ENCODE measurements at places on chromosomes 16 and 17.

DNA sequence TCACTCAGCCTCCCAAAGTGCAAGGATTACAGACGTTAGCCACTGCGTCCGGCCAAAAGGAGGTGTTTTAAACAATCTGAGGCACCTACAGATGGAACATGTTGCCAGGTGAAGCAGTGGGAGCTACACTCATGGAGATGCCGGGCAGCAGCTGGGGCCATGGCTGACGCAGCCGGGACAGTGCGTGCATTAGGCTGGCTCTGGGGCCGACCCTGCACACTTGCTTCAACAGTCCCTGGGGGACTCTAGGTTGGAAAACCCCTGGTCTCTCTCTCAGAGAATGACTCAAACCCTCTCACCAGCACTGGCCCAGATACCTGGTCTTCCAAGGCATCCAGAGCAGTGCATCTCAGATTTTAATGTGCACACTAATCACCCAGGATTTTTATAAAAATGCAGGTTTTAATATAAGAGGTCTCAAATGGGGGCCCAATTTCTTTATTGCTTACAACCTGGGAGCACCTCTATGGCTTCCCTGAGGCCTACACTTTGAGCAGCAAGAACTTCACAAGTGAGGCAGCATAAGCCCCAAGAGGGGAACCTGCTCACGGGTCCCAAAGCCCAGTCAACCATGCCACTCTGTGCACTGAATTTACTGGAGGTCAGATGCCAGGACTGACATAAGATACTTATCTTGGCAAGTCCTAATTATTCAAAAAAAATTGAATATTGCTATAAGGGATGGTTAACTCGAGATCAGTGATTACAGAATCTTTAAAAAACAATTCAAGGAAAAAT, 70.8 kb upstream of the TRAP1 start:
- DNase-seq = no peak

GRCh38 chr17:10211666-10212065, 13.3 kb upstream of the GAS7 start:
- DNase-seq = no peak

DNA sequence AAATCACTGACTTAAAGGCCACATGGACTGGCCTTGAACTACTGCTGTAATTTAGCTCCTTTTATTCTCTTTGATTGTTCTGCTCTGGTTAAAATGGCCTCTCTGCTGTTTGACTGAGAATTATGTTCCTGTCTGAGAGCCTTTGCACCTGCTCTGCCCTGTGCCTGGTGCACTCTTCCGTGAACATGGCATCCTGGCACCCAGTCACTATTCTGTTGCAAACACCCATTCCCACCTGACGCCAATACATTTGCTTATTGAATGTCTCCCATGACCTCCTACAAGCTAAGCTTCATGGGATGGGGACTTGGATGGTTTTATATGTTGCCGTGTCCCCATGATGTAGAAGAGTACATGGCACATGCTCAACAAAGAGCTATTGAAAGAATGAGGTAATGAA, 20.1 kb downstream of the HSD17B2 start:
- no peak for DNase-seq

DNA sequence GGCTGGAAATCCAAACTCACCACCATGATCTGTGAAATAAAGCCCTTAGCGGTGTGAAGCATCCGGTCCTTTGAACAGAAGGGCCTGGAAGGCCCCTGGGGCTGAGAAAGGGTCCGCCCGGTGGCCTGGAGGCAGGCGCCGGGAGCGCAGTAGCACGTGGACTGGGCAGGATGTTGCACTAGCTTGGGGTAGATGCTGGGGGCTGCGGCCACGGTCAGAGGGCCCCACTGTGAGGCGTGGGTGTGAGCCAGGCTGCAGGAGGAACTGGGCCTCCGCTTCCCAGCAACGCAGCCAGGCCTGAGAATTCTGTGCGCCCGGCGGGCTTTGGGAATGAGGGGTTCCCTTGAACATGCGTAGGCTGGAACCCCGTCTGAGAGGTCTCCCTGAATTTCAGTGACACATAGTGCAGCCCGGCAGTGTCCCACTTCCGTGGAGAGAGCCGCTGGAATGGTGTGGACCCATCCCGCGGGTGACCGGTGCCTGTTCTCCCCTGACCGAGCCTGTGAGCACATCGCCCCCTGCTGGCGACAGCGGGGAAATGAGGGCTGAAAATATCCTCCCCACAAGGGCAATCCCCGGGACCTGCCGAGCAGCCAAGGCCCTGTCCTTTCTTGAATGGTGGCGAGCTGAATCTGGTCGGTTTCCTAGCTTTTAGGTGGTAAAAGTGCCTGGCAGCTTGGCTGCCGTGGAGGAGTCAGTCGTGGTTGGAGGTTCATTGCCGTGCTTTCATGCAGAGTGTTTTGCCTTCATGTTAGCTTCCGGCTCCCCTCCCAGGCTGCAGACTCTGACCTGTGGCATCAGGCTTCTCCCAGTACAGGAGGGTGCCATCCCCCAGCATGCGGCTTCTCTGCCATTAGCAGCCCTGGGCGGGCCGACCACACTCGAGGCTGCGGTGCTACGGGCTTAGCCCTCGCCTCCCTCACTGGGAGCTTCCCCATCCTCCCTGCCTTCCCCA, 43.8 kb downstream of the DNAJA2 start:
- peak; percentile 31 for DNase-seq

DNA sequence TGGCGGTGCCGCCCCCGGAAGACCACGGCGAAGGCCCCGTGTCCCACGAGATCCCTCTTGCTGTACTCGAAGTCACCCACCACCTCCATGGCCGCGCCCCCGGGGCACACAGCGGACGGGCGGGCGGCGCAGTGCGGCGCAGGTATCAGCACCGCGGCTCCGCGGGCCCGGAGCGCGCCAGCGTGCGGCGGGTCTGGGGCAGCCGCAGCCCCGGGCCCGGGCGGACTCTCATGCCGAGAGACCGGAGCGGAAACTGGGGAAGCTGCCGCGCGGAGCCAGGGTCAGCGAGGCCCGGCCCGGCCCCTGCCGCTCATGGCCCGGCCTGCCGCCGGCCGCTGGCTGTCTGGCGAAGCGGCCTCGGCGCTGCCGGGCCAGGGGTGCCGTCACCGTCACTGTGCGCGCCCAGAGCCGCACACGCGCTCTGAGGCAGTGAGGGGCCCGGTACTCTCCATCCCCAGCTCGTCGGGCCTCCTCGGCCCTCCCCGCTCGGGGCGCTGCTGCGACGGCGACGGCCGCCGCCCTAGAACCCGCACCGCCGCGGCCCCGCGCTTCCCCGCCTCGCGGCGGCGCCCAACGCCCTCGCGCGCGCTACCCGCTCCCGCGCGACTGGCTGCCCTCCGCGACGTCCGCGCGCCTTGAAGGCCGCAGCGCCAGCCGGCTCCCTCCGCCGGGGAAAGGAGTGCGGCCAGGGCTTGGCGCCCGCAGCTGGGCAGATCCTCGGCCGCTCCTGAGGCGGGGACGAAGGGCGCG, at the start of gene ULK2:
Gene ULK2 (minus strand): TSS at position 608 of the 750 bp plus-strand sequence. CDS start 519 bp downstream, at position 89.
- peak; percentile 82 for DNase-seq

- no peak for DNase-seq
Observed at GRCh38 chr16:66372078-66372897, 5.8 kb downstream of the CDH5 start.

DNA sequence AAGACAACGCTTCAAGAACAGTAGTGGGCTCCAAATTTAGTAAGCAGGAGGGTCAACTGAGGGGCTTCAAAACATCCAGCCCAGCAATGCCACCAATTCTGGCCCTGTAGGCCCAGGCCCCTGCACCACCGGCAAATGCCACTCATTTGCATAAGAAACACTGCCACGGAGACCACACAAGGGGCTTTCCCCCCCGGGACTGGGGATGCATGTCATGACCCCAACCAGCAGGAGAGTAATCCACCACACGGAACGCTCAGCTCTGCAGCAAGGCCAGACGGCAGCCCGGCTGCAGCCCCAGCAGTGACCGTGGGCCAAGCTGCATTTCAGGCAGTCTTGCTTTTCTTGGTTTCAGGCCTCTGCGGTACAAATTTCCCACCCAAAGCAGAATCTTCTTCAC, 14.1 kb downstream of the TMEM11 start:
- no peak for DNase-seq

DNA sequence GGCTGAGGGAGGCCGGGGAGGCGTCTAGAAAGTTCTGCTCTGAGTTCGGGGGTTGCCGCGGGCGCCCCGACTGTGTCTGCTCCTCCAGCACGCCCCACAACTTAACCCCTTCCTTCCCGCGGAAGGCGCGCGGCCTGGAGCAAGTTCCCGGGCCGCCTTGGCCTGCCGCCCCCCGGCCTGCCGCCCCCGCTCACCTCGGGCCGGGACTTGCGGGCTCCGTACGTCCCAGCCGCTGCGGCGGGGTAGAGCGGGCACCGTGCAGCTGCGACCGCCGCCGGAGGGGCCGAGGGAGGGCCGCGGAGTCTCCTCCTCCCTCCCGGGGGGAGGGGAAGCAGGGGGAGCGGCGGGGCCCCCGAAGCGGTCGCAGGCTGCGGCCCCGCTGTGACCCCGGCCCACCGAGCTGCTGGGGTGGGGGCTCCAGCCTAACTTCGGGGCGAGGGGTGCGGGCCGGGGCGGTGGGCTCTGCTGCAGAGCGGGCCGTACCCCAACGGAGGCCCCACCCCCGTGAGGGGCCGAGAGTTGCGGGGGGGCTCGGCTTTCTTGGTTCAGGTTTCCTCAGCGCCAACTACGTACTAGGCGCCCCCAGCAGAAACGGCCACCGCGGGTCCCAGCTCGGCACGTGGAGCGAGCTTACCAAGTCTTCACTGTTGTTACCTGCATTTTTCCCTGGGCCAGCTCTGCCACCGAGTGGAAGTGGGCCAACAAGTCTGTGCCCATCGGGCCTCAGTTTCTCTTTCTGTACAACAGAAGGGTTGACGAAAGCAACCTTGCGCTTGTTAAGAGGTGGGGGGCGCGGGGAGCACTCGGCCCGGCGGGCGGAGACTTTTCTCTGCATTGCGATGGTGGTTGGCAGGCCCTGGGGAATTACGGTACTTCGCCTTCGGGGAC, at the start of gene CCDC102A:
Gene CCDC102A (minus strand): TSS at position 266 of the 888 bp plus-strand sequence. CDS start 7,394 bp downstream, outside the sequence.
- peak; percentile 59 for DNase-seq

GRCh38 chr17:10229181-10229580, 30.8 kb upstream of the GAS7 start:
- DNase-seq = no peak

GRCh38 chr17:43852571-43852970, 5.6 kb downstream of the CD300LG start:
- no peak for DNase-seq

DNA sequence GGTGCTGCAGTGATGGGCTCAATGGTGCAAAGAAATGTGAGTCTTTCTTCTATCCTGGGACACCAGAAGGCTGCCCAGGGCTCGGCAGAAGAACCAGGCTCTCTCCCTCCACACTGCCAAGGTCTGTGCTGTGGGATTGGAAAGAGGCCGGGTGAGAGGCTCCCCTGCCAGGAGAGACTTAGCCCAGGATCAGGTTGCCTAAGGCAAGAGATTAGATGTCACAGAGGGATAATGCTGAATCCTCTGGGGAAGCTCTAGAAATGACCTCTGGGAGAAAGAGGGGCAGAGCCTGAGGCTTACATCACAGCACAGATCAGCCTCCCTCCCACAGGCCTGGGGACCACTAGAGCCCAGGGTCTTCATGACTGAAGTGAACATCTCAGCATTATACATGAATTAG, 5.7 kb upstream of the DOC2B start:
- DNase-seq = no peak

GRCh38 chr16:74455619-74456289, 34.5 kb upstream of the CLEC18B start:
- DNase-seq = no peak

DNA sequence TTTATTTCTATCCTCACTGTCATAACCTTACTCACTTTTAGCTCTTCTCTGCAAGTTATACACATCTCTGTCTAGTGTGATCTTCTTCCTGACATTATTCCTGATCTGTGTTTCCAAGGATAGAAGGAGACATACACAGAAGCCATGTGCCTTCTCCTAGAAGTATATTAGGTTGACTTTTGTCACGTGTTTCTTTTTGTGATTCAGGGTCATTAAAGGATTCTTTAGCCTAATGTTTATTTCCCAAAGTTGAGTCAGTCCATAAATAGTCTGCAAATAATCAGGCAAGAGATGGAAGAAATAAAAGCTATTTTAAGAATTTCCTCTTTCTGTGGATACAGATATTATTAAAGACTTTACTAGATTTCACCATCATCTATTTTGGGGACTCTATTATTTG, 214.1 kb upstream of the GOT2 start:
- DNase-seq = no peak

DNA sequence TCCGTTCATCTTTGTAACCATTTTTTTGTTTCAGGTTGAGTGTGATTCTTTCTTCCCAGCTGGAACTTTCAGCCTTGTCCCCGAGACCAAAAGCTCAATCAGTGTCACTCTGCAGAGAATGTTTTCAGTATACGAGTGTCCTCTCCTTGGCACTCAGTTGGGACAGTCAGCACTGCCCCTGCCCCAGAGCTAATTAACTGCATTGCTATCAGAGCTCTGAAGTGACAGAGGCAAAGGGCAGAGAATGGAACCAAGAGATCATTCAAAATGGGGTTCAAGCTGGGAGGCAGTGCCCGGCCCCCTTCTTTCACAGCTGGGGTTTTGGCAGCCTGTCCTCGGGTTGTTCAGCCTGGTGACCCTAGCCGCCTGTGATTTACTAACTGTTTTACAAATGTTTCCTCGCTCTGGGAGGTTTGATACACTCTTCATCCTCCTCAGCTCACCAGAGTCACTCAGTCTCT, 195.9 kb upstream of the TBX2 start:
- DNase-seq = no peak

GRCh38 chr16:84692451-84693214, 7.2 kb upstream of the USP10 start:
- no peak for DNase-seq

- no peak for DNase-seq
Observed at GRCh38 chr17:83147280-83147679, 67.9 kb downstream of the METRNL start.

- no peak for DNase-seq
Observed at GRCh38 chr16:684961-685696, 995 bp upstream of the JMJD8 start.

- no peak for DNase-seq
Observed at GRCh38 chr17:51097708-51098446, 22.8 kb downstream of the SPAG9 start.

DNA sequence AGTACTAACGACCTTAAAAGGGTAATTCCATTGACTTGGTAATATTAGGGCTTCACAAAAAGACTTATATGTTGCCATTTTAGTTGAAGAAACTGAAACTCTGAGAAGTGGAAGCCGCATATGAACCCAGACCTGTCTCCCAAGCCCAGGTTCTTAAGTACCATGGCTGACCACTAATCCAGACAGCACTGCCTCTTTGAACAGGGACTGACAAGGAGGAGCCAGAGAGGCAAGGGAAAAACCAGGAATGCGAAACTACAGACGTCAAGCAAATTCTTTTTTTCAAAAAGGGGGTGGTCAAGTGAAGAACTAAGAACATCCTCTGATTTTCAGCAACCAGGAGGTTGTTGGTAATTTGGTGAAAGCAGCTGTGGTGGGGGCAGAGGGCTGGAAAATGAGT, 15.2 kb downstream of the CYB5D1 start:
- no peak for DNase-seq

- peak; percentile 33 for DNase-seq
Observed at GRCh38 chr16:88455610-88456355, 2.7 kb downstream of the ZFPM1 start.

DNA sequence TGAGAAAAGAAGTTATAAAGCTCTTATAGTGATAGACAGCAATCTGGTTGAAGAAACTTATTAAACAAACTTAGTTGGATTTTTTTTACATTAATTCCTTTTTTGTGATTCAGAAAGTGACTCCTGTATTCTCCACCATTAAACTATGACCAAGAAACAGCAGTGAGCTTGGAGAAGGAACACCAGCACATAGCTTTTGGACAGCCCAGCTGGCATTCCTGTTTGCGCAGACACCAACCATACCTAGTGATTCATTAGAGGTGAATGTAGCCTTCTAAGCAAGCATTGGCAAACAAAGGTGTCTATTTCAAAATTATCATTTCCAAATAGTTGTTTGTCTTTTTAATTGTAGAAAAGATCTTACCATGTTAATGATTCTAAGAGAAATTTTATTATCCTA, 94.4 kb downstream of the STXBP4 start:
- no peak for DNase-seq

Data from CD4-positive, alpha-beta T cell (primary cell).